ENCODE measurements at places on chromosomes 11 and 22.

- DNase-seq = no peak
These were observed 97.3 kb downstream of the GALNT18 start for GRCh38 chr11:11524436-11525061.

DNA sequence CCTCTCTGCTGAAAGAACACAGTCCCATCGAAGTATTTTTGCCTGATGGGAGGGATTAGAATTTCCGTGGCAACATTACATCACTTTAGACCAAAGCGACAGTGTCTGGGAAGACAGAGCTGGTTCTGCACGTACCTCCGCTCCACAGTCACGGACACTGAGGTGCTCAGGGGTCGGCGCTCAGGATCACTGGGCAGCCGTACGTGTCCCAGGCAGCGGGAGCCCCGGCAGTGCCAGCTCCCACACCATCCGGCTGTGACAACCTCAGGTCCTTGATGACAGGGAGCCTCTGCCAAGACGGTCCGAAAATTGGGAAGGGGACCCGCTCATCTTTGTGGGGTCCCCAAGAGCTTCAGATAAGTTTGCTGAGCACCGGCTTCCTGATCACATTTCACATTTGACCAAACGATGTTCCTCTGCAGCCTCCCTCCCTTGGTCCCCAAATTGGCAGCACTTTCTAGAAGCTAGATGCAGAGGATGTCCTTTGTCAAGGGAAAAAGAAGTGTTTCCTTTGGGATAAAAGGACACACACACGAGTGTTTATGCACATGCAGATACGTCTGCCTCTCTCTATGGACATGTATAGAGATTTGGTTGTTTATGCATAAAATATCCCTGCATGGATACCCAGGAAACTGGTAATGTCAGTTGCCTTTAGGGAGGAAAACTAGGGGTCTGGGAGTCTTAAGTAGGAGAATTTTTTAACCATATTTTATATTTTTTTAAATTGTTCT is 61.6 kb upstream of the LINC01488 start:
- DNase-seq = peak; percentile 26

- DNase-seq = no peak
These were observed 106.2 kb upstream of the CHORDC1 start for GRCh38 chr11:90329043-90329442.

DNA sequence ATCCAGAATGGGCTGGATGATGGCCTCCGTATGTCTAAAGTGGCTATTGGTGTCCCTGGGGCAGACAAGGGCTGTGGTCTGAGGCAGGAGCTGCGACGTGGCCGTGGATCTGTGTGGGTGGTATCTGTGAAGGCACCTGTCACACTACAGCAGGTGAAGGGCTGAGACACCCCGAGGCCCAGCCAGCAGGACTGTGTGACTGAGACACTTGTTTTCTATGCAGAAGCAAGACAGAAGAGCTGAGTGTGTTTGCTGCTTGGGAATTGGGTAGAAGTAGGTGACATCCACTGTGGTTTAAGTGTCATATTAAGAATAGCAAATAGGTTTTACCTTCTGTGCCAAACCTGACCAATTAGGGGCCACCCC is 35.0 kb downstream of the AMPD3 start:
- no peak for DNase-seq

GRCh38 chr11:21179770-21180169 is 510.4 kb downstream of the NELL1 start:
- no peak for DNase-seq

- no peak for DNase-seq
These were observed 112.7 kb downstream of the ZBTB16 start for GRCh38 chr11:114172055-114172861.

DNA sequence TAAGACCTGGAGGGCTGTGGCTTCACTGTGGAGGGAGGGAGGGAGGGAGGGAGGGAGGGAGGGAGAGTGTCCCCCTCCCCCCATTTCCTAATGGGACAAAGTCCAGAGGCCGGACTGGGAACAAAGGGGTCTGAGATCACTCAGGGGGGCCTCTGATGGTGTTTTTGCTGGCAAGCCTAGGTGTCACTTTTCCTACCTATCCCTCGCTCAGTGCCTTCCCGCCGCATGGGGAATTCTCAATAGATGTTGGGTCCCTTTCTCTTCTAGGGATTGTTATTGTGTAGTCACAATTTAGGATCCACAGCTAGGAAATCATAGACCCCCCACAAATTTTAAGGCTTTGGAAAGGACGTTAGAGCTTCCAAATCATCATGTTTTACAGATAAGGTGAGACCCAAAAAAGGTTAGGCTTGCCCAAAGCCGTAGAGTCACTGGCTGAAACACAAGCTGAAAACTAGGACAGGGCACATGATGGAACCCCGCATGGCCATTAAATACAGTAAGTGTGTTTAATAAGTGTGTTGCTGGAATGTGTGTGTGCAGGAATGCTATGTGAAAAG is 4.8 kb upstream of the FTH1 start:
- no peak for DNase-seq

DNA sequence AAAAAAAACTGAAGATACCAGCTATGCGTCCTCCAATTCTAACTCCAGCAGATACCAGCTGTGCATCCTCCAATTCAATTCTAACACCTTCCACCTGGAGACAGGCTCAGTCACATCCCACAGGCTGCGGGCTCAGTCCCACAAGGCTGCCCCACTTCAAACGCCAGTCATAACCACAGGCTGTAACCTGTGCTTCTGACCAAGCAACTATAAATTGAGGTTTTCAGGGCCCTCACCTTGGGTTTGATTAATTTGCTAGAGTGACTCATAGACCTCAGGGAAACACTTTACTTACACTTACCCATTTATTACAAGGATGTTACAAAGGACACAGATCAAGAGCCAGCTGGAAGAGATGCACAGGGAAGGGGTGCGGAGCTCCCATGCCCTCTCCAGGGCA is 32.4 kb upstream of the MSANTD2 start:
- DNase-seq = no peak

DNA sequence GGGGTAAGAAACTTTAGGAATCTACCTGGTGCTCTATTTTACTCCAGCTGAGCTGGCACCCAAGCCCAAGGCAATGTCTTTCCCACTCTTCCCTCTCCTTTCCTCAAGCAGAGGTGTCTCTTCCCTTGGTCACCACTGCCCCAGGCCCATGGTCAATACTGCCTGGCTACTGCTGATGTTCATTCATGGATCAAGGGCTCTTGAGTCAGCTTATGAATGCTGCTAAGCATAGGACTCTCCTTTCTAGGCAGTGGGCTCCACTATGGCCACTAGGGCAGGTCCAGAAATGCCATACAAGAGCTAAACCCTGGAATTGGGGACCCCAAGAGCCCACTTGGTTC is 2.7 kb upstream of the HEPN1 start:
- DNase-seq = no peak

DNA sequence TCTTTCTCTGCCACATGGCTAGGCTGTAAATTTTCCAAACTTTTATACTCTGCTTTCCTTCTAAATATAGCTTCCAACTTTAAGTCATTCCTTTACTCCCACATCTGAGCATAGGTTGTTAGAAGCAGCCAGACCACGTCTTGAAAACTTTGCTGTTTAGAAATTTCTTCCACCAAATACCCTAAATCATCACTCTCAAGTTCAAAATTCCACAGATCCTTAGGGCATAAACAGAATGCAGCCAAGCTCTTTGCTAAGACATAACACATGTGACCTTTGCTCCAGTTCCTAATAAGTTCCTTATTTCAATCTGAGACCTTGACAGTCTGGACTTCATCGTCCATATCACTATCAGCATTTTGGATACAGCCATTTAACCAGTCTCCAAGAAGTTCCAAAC is 749.9 kb downstream of the METTL15 start:
- DNase-seq = no peak

DNA sequence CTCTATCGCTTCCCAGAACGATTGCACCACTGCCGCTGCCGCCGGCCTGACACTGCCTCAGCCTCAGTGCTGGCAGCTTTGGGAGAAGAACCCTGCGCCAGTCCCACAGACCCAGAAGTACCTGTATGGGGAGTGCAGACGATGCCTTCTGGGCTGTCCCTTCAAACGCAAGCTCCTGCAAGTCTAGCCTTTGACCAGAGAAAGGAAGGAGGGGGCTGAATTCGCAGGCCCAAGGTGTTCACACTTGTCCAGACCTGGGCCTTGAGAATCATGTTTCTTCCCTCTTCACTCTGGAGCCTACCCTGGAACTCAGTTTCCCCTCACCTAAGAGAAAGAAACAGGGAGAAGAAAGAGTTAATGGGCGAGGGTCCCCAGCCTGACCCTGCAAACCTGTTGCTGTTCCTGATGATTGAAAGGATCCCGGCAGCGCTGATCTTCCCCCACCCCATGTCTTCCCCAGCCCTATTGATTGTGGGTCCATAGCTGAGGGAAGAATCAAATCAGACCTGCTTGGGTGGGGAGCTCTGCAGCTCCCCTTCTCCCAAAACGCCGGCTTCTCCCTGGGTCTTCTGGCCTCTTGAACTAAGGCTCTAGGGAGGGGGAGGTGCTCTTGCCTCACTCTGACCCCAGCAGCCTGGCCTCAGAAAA is 786 bp upstream of the MCAM start:
- DNase-seq = no peak

DNA sequence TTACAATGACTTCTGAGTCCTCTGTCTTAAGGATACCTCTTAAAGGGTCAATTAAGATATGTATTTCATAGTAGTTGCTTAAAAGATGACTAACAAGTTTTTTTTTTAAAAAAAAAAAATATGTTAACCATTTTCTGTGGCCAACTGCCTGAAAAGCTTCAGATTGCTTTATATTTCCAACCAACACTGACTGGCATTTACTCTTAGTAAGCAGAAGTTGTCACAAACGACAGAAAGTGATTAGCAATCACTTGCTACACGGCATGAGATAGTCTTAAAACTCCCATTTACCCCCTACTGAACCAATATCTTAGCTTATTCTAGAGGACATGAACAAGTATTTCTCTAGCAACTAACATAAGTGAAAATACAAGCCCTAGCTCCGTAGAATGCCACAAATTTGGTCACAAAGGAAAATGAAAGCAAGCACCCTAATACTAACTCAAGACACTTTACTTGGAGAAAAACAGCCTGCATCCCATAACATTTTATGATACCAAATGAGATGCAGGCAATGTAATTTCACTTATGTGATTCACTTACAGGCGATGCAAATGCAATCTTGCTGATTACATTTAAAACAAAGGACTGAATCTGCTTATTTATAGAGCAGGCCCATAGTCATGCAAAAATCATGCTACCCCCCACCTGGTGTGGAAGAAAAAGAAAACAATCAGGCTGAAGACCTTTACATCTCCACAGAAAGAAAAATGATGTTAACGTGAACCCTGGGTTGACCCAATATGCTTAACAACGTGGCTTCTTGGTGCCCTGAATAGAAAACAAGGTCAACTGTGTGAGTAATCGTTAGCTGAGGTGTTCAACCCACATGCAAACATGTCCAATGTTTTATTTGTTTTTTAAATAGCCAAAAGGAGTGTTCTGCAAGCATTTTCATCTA is 25.7 kb downstream of the MPPED2 start:
- no peak for DNase-seq
